Astrocyte of the spinal cord (primary cell): ENCODE measurements at places on chromosomes 5 and 9.

DNA sequence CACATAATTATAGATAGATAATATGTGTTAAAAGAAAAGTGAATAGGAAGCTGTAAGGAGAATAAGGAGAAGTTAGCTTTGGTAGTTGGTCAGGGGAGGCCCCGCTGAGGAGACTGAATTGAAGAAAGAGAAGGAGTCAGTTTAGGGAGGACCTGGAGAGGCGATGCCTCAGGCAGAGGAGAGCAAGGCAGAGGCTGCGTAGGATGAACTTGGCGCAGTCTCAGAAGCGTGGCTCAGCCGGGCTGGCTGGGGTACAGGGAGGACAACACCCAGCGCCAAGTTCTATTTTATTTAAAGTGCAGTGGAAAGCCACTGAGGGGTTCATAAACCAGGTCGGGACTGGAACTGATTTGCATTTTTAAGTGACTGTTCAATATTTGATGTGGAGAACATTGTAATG lies 68.5 kb downstream of the PTCD2 start:
- no peak for DNase-seq

DNA sequence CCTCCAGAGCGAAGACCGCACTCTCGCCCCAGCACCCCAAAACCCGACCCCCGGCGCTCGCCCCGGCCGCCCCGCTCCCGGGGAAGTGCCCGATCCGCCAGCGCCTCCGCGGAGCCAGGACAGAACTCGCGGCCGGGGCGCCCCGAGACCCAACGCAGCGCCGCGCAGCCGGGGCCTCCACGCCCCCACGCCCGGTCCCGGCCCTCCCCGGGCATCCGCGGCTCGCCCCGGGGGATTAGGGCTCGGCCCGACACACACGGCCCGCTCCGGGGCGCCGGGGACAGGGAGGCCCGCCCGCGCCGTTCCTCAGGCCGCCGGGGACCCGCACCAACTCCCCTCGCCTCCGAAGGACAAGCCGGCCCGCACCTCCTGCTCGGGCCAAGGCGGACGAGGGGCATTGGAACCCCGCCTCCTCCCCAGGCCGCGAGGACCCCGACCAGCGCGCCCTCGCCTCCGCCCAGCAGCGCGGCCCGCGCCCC lies 544 bp downstream of the FNBP1 start:
- no peak for DNase-seq

DNA sequence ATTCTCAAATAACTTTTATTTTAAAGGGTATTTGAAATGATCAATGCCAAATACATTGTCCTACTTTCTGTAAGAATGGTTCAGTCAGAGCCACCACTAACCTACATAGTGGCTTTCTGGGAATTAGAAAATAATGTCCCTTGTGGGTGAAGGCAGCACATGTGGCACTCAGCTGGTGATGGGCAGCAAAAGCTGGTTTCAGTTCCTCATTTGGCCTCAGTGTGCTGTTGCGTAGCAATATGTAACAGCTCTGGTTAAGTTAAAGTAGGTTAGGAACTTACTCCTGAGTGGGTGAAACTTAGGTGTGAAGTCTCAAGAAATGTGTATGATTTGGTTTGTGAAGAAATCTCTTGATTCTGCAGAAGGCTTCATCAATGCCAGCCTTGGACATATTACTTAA lies 99.6 kb upstream of the SPEF2 start:
- no peak for DNase-seq

GRCh38 chr5:54671111-54671531 lies 153.6 kb downstream of the SNX18 start:
- DNase-seq, result no peak

GRCh38 chr9:121491111-121491510 lies 8.5 kb downstream of the GGTA1 start:
- DNase-seq, result no peak

DNA sequence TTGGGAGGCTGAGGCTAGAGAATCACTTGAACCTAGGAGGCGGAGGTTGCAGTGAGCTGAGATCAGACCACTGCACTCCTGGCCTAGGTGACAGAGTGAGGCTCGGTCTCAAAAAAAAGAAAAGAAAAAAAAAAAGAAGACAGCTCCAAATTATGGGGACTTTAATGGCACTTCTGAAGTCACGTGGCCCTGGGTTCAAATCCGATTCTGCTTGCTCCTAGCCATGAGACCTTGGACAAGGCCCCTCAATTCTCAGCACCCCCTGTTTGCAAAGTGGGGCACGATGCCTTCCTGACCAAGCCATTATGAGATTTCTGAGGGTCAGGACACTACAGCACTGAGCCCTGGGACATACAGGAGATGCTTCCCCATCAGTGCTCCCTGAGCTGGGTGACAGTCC lies 1.1 kb upstream of the ENG start:
- DNase-seq, result no peak

DNA sequence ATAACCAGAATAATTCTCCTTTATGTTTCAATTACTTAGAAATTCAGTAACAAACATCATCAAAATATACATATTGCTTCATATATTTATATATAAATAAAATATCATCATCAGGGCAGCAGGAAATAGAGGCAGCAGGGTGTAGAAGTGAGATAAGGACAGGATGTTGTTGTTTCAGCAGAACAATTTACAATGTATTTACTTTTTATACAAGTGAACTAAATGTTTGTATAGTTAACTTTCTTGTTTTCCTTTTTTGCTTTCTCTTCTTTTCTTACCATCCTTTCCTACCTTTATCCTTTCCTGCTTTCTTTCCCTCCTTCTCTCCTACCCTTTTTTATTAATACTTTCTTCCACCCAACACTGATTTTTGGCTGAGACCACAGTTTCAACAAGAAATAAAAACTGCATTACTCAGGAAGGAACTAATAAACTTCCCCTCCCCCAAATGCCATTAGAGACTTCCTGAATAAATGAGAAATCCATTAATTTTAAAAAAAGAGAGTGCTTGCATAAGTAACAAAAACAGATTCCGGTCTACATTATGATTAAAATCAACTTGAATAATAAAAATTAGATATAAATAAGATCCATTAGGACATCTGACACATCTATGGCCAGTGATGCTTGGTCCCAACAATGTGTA lies 159.8 kb upstream of the ACOT12 start:
- DNase-seq, result no peak

DNA sequence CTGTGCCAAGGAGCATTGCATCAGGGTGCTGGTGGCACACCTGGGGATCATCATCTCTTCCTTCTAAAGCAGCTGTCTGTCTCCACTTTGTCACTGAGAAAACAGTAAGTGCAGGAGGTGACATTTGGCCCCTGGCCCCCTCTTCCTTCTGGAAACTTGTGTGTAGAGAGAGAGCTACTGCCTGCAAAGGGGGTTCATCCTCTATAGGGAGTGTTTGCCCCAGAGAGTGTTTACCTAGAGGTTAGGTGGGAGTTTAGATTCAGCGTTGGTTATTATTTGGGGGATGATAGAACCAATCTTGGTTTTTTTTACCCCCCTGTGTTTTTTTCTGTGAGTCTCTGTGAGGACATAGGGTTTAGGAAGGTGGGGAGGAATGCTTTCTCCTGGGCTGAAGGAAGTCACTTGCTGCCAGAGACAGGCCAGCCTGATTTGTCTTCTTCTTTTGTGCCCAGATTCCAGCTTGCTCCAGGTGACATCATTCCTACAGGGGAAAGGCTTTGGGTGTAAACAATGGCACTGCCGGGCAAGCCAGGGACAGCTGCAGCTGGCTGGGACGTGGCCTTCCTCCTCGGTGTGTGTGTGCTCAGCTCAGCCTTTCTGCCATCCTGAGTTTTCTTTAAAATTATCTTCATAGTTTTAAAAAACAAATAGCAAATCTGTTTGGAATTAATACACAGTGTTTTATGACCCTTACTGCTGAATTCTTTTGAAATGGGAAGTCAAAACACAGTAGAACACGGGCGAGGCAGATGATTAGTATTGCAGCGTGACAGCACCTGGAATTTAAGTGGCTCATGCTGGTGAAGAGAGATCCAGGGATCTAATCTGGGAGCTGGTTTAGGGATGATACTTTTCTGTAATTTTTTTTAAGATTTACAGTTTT lies 24.5 kb downstream of the PRRC2B start:
- no peak for DNase-seq

DNA sequence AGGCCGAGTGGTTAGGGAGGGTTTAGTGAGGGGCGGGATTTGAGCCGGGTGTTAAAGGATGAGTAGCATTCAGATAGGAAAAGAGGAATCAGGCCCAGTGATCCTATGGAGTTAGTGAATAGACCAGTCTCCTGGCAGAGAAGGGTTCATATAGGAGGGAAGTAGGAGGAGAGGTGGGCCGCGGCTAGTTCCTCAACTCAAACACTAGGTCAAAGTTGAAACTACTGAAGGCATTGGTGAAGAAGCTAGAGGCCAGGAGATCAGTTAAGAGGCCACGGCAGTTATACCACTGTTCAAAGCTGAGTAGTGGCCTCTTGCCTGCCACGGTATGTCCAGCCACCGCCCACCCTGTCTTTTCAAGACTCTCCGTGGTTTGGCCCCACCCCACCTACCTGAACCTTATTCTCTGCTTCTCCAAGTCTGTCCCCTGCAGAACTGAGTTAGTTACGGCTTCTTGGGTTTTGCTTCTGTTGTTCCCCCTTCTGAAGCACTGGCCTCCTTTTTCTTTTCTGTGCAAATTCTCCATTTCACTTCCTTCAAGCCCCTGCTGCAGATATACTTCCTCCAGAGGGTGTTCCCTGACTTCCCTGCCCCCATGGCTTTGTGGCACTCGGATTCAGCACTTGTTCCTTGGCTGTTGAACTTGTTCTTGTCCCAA lies 1.8 kb downstream of the ZBTB34 start:
- DNase-seq, result no peak

GRCh38 chr5:4028384-4028783 lies 432.8 kb downstream of the IRX1 start:
- no peak for DNase-seq

- no peak for DNase-seq
Measured at GRCh38 chr5:89534331-89534730, 651.3 kb upstream of the MEF2C start.

DNA sequence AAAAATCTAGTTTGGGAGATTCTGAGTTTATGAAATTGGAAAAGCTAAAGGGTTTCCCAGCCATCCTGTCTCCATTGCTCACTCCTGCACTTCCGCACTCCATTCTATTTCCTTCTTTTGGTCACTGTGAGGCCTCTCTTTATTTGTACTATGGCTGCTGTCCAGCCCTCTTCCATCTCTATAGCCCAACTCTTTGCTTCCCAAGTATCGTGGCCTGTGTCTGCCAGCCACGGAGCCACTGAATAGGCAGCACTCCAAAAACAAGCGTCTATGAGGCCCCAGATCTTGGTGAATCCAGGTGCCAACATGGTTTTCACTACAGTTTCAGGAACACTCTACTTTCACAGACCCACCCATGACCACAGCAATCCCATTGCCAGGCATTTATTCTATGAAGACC lies 37.2 kb downstream of the GRAMD2B start:
- no peak for DNase-seq

- DNase-seq, result no peak
Measured at GRCh38 chr5:108797396-108797795, 49.7 kb downstream of the FER start.

- DNase-seq, result no peak
Measured at GRCh38 chr9:121757281-121757585, 105.8 kb downstream of the DAB2IP start.

GRCh38 chr5:154849791-154850201 lies 607 bp downstream of the FAXDC2 start:
- no peak for DNase-seq

DNA sequence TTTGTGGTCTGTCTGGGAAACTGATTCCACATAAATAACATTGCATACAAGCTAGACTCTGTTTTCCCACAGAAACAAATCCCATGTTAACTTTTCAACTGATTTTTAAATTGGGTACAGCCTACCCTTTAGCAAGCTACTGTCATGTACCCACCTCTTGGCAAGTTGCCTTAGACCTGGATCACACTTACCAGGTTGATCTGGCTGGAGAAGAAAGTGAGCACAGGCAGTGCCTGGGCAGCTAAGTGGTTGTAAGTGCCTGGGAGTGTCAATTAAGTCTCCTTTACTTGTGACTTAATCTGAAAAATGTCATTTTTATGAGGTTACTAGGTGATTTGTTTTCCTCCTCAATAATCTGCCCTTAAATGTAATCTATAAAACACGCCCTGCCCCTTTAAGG lies 336.4 kb downstream of the ARL15 start:
- no peak for DNase-seq

DNA sequence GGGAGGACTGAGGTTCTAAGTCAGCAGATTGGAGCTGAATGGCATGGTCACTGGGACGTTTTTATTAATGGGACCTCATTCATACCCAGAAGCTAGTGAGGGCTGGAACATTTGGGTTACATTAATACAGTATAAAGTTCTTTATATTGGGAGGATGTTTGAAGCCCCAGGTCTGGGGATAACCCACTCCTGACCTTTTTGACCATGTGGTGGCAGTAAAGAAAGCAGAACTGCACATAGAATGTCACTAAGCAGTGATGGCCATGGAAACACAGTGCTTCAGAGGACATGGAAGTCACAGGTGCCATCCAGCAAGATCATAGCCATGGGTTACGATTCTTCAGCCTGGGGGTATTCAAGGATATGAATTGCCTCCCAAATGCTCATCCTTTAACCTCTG lies 176.0 kb downstream of the ATP10B start:
- DNase-seq, result no peak

- DNase-seq, result peak; percentile 11
Measured at GRCh38 chr9:14272927-14273528, 40.9 kb downstream of the NFIB start.

DNA sequence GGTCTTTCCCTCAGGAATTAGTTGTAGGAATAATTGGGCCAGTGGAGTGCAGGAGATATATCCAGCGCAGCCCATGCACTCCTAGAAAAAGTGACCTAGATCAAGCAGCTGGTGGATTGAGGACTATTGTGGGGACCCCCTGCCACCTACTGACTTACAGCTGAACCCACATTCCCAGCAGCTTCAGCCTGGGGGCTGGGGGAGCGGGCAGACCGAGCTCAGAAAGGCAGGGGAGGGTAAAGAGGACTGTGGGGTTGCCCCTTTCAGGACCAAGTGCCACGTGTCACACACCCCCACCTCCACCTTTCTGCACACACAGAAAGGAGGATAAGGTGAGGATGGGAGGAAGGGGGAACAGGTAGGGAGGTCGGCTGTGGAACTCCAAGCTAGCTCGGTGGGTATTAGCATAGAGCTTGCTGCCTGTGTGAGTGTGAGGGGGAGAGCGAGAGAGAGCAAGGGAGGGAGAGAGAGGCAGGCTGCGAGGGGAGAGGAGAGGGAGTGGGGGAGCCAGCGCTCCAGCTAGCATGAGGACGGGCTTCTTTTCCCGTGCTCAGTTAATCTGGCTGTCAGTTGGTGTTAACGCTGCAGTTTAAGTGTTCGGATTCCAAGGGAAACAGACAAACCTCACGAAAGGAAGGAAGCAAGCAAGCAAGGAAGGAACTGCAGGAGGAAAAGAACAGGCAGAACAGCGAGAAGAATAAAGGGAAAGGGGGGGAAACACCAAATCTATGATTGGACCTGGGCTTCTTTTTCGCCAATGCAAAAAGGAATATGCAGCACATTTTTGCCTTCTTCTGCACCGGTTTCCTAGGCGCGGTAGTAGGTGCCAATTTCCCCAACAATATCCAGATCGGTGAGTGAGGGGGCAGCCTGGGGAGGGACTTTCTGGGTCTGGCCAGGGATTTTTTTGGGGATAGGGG lies at the start of gene GRIA1:
Gene GRIA1, plus strand, starts transcription at position 553 of the 920 bp plus-strand sequence.
- peak; percentile 7 for DNase-seq

DNA sequence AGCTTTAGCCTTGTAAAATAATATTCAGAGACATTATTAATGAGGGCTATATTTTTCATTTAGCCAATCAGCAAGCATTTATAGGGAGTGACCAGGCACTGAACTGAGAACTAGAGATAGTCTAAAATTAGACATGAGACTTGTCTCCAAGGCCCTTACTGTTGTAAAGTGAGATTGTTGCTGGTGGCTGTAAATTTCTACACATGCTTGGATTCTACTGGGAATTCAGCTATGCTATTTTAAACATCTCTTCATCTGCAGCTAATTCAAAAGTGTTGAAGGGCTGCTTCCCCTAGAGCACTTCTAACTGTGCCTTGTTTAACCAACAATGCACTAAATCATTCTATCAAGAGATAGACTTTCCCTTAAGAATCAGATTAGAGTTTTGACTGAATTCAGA lies 67.4 kb downstream of the CHSY3 start:
- no peak for DNase-seq
